DND-41 (cell line): ENCODE measurements at places on chromosomes 12 and 14.

DNA sequence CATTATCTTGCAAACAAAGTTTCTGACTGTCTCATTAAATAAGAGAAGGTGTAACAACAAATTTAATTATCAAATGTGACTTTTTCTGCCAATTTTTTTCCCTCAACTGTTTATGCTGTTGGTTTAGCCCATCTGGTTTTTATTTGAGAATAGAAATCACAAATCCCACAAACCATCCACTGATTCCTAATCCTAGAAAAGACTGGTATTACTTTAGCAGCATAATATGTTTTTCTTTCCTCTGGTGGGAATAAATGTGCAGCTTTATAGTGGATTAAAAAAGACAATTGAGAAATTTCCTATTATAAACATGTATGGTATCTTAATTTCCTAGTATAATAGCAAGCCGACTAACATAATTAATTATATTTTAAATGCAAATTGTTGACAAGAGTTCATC lies 257.9 kb upstream of the FOXN3 start:
- DNase-seq = no peak

GRCh38 chr14:20440882-20441281 lies 4.9 kb upstream of the KLHL33 start:
- no peak for DNase-seq

GRCh38 chr12:101939306-101939705 lies 61.9 kb downstream of the DRAM1 start:
- no peak for DNase-seq

DNA sequence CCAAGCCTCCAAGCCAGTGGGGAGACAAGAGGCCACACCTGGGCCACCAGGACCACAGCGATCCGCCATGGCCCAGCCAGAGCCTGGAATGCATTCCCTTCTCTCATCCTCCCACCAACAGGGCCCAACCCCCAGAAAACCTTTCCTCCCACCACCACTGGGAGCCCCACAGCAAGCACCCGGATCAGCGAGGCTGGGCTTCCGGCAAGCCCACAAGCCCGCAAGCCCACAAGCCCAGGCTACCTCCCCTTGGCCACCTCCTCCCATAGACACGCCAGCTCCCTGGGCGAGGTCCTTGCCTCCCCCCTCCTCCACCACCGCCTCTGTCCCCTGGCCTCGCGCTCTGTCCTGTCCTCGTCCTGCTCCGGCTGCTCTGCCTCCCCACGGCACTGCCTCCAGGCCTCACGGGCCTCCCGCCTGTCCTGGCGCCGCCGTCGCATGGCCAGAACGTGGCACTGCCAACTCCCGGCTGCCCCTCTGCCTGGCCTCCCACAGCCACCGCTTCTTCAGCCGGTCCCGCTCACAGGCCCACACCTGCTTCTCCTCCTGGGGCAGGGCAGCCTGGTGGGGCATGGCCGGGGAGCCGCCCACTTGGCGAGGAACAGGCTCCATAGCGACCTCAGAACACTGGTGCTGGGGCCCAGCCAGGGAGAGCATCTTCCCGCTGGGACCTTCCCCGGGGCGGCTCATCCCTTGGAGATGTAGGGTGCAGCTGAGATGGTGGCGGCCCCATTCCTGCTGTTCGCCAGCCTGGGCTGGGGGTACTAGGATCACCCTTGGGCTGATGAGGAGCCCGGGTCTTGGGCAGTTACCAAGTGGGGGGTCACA lies 5.6 kb downstream of the CDK2AP1 start:
- DNase-seq = no peak

- no peak for DNase-seq
Measured at GRCh38 chr12:75476071-75476470, 4.5 kb upstream of the GLIPR1 start.

GRCh38 chr12:84128117-84128991 lies 784.2 kb downstream of the SLC6A15 start:
- DNase-seq = no peak

- no peak for DNase-seq
Measured at GRCh38 chr14:78790271-78790670, 620.1 kb downstream of the NRXN3 start.

DNA sequence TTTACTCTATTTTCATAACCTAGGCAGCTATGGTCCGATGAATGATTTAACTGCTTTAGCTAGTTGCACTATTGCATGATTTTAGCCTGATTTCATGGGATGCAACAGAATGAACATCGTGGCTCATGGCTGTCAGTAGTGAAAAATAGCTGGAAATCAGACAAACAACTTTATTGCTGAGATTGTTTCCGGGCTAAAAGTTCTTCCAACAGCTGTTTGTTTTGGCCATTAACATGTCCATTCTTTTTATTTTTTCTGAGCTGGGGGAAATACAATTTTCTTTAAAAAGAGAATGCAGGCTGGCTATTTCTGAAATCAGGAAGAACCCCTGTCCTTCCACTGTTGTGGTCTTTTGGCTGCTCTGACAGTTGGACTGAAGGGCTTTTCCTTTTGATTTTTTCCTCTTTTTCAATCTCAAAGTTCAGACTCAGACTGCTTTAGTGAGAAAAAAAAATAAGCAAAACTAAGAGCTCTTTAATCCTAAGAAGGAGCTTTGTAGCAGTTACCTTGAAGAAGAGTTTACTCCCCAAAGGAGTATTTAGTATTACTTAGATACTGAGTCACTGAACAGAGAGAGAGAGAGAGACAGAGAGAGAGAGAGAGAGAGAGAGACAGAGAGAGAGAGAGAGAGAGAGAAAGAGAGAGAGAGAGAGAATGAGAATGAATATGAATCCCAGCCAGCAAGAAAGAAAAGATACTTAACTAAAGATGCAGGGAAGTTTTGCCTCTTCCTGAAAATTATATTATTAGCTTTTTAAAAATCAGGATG lies at the start of gene NAV3:
NAV3 (plus strand) TSS at position 312 of the 769 bp plus-strand sequence. CDS start 568 bp downstream, outside the sequence.
- DNase-seq = no peak

GRCh38 chr14:68395604-68396003 lies 397.3 kb downstream of the ZFP36L1 start:
- DNase-seq = no peak

DNA sequence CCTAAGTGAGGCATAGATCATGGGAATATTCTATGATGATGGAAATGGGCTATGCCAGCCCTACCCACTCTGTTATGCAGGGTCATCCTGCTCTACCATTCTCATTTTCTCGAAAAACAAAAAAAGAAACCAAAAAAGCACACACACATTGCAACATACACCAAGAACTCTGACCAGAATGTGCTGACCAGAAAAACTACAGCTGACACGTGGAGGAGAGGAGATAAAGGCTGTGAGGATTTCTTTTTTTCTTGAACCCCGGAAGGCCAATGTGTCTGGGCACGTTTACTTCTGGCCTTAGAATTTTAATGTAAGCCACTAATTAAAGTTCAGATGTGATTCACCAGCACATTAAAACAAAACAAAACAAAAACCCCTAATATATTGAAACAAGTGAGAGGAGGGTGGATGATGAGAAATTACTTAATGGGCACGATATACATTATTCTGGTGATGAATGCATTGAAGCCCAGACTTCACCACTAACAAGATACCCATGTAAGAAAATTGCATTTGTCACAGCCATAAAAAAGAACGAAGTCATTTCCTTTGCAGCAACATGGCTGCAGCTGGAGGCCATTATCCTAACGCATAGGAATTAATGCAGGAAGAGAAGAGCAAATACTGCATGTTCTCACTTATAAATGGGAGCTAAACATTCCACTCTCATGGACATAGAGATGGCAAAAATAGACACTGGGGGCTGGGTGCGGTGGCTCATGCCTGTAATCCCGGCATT lies 66.3 kb upstream of the PLEKHG3 start:
- no peak for DNase-seq

GRCh38 chr14:59871166-59871495 lies 555 bp upstream of the RTN1 start:
- no peak for DNase-seq

GRCh38 chr12:12019881-12020280 lies 50.9 kb upstream of the BCL2L14 start:
- DNase-seq = no peak

DNA sequence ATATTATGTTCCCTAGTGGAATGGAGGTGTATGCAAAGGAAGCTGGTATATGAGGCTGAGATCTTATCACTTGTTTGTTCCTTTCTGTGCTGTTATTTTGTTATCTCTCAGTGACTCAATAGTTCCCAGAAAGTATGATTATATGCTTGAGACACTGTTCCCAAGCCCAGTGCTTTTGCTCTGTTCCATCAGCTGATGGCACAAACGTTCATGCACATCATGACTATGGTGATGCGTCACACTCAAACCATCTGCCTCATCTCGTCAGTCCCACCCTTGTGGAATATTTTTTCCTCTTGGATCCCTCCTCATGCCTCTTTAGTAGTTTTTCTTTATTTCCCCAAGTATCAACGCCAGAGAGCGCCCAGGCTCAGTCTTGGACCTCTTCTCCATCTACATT lies 786.9 kb downstream of the AACS start:
- DNase-seq = no peak
